ENCODE measurements at places on chromosomes 5 and 9.

- DNase-seq: no peak
Measured at GRCh38 chr9:116213693-116214047, 60.1 kb downstream of the PAPPA start.

DNA sequence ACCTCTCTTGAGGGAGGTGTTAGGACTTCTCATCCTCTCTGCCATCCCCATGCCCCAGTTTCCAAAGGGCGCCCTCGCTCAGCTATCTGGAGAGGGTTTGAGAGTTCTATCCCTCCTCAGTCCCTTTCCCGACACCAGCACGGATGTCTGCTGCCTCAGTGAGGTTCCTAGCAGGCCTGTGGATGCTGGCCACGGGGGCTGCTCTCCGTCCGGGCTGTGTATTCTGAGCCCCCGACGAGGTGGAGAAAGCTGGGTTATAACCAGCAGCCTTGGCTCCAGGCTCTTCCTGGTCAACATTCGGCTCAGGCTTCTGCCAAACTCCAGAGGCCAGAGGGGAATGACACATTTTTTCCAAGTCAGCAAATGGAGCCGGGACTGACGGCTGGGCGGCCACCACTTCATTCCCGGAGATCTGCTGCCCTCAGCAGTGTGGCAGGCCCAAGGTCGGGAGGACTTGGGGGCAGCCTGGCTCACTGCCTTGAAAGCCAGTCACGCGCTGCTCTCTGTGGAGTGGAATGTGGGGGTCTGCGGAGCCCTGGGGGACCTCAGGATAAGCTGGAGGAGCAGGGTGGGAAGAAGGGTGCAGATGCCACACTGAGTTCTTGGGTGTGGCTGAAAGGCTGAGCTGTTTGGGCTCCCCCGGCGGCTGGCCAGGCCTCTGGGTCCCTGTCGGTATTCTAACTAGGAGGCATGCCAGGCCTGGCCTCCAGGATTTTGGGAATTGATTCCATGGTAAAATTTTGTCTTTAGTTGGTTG, 27.4 kb downstream of the PTPA start:
- DNase-seq: no peak

DNA sequence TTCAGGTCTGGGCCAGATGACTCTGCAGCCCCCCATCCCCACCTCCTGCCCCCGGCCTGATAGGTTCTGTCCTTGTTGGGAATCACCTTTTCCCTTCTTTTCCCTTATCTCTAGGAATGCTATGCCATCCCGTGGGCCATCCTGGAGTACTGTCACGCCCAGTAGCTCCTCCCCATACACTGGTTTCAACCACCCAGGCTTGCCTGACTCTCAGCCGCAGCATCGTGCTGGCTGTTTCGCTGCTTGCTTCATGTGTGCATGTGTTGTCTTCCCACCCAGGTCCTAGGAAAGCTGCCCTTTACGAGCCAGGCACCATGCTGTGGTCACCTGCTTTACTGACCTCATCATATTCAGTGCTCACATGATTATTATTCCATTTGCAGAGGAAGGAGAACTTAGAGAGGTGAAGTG, 71.8 kb downstream of the ANGPTL2 start:
- DNase-seq: no peak

GRCh38 chr5:96627792-96628398, 34.3 kb upstream of the CAST start:
- DNase-seq: no peak

DNA sequence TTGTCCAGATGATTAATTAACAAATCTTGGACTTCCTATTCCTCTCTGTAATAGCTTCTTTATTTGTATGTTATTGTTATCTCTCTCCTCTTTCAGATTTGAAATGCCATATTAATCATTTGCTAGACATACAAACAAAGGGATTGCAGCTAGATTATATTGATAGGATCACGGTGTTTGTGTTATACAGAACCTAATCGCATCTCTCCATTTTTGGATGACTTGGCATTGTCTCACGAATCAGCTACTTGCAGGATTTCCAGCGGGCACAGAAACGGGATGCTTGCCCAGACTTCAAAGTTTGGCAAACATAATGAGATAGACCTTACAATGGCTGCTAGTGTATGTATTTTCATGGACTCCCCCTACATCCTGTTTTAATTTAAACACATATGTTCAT, 368.1 kb downstream of the TLE4 start:
- no peak for DNase-seq

All from GM12891 (cell line).